ENCODE measurements at places on chromosomes 2 and 18.

DNA sequence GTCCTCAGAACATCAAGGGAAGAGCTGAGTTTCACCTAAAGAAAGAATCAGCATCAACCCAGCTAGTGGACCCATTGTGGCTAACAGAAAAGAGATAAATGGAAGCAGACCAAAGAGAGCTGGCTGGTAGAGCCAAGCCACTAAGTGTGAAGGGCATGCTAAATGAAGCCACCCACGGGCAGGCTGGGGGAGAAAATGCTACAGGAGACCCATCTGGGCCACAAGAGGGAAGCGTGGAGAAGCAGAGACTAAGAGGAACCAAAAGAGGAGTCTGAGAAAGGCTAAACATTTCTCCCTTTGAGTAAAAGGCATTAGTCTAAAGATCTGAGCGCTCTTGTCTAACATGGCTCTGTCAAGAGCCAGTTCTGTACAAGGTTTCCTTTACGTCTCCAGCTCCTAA is 15.8 kb downstream of the CWC22 start:
- no peak for DNase-seq

DNA sequence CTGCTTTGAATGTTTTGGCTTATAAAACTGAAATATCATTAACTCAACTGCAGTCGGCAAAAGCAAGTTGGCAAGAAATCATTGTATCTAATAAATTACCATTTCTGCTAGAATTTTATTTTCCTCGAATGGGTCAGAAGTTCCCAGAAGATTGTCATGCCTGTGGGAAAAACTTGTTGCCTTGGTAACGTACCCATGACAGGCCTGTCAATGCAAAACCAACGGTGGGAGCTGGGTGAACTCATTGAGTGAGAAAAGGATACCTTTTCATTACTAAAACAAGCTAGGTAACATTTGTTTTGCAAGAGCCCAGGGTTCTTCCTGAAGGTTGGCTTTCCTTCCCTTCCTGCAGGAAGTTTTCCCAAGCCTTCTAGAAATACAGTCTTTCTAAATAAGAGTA is 9.5 kb downstream of the PLB1 start:
- no peak for DNase-seq

DNA sequence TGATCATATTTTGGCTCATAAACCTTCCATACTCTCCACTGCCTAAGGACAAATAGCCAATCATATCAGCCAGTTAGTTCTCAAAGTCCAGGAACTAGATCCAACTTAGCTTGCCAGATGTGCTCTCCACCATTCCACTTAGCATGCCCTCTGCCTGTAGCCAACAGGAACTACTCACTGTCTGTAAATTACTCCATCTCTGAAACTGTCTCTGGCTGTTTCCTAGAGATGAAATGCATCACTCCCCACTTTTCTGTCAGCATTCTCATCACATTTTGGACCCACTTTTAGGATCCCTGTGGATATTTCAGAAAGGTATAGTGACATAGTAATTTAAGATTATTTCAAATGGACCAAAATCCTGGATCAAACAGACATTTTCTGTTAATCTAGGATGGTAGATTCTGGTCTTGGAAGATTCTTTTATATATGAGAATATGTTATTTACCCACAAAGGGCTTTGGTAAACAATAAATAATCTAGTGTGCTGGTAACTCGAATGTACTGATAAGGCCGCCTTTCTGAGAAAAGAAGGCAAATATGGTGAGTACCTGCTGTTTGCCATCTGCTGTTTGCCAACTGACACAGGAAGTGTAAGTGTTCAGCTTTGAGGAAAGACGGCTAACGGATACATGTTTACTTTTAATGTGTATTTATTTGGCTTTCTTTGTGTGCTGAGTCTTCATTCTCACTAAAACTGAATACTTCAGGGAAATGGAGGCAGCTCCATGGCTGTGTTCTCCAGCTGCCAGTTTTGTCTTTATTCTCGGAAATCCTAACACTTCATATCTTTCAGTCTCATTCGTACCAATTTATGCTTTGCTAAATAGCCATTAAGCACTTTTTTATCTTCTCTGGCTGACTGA is 79.5 kb downstream of the EVA1A start:
- DNase-seq: peak; percentile 29

GRCh38 chr18:38526922-38527321 is 961.3 kb upstream of the CELF4 start:
- no peak for DNase-seq

DNA sequence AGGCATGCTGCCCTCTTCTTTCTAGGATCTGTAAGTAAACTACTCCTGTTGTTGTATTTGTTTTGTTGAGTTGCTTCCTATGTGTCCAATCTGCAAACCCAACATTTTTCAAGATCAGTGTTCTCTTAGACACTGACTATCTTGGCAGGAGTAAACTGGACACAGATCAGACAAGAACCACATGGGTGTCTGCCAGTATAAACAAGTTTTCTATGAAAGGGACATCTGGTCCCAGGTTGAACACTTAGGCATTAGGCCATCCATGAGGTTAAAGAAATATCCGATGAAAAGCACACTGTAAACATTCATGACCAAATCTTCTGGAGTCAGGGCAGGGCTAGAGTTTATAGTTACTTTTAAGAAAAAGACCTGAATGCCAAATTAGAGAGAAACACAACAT is 441.8 kb downstream of the NYAP2 start:
- DNase-seq: no peak

GRCh38 chr18:63096327-63096874 is 223.2 kb downstream of the BCL2 start:
- no peak for DNase-seq

DNA sequence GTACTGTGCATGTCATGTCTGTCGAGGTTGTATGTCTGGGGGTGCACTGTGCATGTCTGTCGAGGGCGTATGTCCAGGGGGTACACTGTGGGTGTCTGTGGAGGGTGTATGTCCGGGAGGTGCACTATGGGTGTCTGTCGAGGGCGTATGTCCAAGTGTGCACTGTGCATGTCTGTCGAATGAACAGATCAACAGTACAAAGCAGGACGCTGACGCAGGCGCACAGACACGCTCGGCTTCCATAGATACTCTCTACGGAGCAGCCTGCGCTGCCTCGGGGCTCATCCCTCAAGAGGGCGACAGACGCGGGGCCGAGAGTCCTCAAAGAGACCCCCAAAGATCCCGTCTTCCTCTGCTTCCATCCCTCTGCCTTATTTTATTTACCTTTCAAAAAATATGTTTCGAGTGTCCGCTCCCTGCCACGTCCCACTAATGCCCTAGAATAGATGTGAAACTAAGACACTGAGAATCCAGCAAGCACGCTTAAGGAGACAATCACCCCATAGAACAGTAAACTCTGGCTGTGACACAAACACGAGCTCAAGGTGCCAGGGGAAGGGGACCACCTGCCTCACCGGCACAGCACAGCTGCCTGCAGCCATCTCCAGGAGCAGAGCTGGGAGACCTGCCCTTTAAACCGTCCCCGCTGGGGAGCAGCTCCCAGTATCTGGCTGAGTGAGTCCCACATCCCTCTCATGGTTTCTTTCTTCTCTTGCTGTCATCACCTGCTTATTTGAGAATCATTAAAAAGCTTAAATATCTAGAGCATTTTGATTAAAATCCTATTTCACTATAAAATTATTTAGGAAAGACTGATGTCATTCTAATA is 250.5 kb upstream of the MYT1L start:
- no peak for DNase-seq
